T-helper 17 cell (primary cell): ENCODE measurements at places on chromosomes 2 and 18. TPM values are rescaled to one million over a fixed set of nuclear protein-coding genes. Genes with fewer than 3 reads are reported as not detected.

Gene ST6GAL2
- 0.34 TPM for total RNA-seq

Gene PXDN
- not detected for total RNA-seq

Gene SANBR
- 4.3 TPM for total RNA-seq

Gene SPC25
- not detected for total RNA-seq

Gene SEPTIN10
- total RNA-seq = 3.9 TPM

Gene XDH
- 0.16 TPM for total RNA-seq

Gene MAP2
- total RNA-seq = 0.94 TPM

Gene C2orf92
- 13.5 TPM for total RNA-seq

Gene DTNA
- total RNA-seq = not detected

Gene MRPL19
- 16.7 TPM for total RNA-seq

Gene TTN
- total RNA-seq = 16.1 TPM

Gene CTNNA2
- not detected for total RNA-seq

Gene EFHD1
- 1.1 TPM for total RNA-seq

Gene TRAF3IP1
- total RNA-seq = 8.9 TPM

Gene IL1RN
- total RNA-seq = 0.68 TPM

Gene MYO1B
- 0.52 TPM for total RNA-seq

Gene ATP6V1C2
- not detected for total RNA-seq

Gene BMP10
- not detected for total RNA-seq

Gene FEZ2
- total RNA-seq = 11.4 TPM

Gene DSG1
- total RNA-seq = not detected

Gene GAL3ST2
- 2.2 TPM for total RNA-seq

Gene RESP18
- not detected for total RNA-seq

Gene VIT
- not detected for total RNA-seq
